ENCODE measurements at places on chromosomes 4 and X.

- DNase-seq = no peak
- H3K4me3 ChIP-seq = no peak overlapping the region
- no peaks in the 10 kb centered on the region for H3K27me3 ChIP-seq
- no peak overlapping the region for H3K27ac ChIP-seq
- no peaks in the 10 kb centered on the region for H3K36me3 ChIP-seq
Observed at GRCh38 chr4:111883557-111883999, 261.7 kb upstream of the FAM241A start.

DNA sequence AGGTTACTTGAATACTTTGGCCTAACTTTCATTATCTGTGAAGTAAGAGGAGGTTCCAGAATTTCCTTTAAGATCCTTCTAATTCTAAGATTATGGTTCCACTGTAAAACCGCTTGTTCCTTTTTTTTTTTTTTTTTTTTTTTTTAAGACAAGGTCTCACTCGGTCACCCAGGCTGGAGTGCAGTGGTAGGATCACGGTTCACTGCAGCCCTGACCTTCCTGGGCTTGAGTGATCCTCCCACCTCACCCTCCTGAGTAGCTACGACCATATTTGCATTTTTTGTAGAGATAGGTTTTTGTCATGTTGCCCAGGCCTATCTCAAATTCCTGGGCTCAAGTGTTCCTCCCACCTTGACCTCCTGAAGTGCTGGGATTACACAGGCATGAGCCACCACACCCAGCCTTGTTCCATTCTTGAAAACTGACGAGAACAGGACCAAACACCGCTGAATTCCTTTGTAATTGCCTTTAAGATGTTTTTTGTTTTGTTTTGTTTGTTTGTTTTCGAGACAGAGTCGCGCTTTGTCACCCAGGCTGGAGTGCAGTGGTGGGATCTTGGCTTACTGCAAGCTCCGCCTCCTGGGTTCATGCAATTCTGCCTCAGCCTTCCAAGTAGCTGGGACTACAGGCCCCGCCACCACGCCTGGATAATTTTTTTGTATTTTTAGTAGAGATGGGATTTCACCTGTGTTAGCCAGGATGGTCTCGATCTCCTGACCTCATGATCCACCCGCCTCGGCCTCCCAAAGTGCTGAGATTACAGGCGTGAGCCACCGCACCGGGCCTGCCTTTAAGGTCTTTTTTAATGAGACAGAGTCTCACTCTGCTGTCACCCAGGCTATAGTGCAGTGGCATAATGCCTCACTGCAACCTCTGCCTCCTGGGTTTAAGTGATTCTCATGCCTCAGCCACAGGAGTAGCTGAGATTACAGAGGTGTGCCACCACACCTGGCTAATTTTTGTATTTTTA, 6.8 kb downstream of the PDS5A start:
- no peak overlapping the region for H3K4me3 ChIP-seq
- DNase-seq = no peak
- no peaks in the 10 kb centered on the region for H3K27me3 ChIP-seq
- H3K4me1 ChIP-seq = peaks cover 3% of the 10 kb centered on the region
- no peak overlapping the region for H3K27ac ChIP-seq

GRCh38 chrX:153640736-153641575, 6.0 kb upstream of the DUSP9 start:
- H3K4me3 ChIP-seq = no peak overlapping the region
- peaks cover 32% of the 10 kb centered on the region for H3K4me1 ChIP-seq
- no peaks in the 10 kb centered on the region for H3K36me3 ChIP-seq

DNA sequence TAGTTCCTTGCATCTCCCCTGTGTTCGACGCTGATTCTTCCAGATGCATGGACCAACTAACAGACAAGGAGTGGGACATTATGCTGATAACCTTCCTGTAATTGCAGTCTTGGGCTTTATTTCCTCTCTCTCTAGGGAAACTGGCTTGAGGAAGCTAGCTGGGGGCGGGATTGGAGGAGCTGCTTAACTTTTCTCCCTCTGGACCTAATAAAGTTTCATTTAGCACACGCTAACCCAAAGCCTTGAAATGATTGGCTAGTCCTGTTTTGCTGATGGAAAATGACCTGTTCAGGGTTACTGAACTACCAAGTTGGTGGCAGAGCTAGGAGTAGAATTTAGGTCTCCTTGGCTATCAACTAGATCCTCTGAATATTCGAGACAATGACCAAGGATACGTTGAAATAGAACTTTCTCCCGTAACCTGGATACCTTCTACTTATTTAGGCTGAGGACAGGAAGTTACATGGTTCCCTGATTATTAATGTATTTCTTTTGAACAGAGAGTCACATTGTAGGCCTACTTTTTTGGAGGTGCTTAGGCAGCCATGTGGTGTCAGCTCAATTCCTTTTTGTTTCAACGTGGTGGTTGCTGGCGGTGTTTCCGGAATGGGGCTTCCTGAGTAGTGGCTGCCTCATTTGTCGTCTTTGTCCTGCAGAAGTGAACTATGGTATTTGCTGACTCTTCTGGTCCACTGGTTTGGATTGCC, 2.0 kb downstream of the PGK1 start:
- H3K4me1 ChIP-seq = peaks cover 9% of the 10 kb centered on the region
- peaks cover 2% of the 10 kb centered on the region for H3K36me3 ChIP-seq
- DNase-seq = no peak
- H3K4me3 ChIP-seq = peak overlapping the region; percentile 76
- peak overlapping the region; percentile 97 for H3K27ac ChIP-seq

DNA sequence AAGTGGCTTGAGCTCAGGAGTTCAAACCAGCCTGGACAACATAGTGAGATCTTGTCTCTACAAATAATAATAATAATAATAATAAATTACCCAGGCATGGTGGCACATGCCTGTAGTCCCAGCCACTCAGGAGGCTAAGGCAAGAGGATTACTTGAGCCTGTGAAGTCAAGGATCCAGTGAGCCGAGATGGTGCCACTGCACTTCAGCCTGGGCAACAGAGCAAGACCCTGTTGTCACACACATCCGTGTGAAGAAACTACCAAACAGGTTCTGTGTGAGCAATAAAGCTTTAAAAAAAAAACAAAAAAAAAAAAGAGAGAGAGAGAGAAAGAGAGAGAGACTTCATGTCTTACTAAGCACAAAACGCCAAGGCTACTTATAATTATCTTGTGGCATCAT, 42.5 kb downstream of the ANOS1 start:
- H3K4me1 ChIP-seq = no peaks in the 10 kb centered on the region
- H3K27ac ChIP-seq = no peak overlapping the region
- no peak for DNase-seq
